IPS DF 19.7 (cell line): ENCODE measurements at places on chromosomes 5 and 9.

DNA sequence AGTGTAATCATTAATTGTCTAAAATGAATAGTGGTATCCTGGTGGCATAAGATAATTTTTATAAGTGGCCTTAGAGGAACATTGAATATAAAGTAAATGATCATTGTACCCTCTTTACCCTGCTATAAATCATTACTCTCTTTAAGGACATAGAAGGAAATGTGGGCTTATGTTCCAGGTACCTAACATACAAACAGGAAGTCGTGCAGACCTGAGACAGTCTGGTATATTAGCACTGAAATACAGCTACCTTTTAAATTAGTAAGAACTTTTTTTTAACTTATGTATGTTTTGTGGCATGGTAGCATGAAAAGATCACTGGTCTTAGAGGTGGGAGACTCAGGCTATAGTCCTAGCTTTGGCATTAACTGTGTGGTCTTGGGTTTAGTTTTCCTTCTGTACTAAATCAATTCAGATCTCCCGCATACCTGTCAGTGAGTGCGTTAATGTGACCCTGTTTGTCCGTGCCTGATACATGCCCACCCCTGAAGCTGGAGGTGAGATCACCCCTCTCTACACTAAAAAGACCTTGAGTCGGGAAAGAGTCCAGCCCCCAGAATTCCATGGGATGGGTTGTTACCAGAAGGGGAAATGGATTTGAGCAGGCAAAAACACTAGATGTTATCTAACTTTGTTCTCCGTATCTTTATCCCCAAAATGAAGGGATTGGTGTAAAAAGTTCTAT, 59.4 kb upstream of the ERBIN start:
- DNase-seq: no peak

- no peak for DNase-seq
These were observed 176.4 kb upstream of the PLPPR1 start for GRCh38 chr9:100852088-100852487.

GRCh38 chr5:101904736-101905135, 391.3 kb downstream of the SLCO4C1 start:
- DNase-seq: no peak

DNA sequence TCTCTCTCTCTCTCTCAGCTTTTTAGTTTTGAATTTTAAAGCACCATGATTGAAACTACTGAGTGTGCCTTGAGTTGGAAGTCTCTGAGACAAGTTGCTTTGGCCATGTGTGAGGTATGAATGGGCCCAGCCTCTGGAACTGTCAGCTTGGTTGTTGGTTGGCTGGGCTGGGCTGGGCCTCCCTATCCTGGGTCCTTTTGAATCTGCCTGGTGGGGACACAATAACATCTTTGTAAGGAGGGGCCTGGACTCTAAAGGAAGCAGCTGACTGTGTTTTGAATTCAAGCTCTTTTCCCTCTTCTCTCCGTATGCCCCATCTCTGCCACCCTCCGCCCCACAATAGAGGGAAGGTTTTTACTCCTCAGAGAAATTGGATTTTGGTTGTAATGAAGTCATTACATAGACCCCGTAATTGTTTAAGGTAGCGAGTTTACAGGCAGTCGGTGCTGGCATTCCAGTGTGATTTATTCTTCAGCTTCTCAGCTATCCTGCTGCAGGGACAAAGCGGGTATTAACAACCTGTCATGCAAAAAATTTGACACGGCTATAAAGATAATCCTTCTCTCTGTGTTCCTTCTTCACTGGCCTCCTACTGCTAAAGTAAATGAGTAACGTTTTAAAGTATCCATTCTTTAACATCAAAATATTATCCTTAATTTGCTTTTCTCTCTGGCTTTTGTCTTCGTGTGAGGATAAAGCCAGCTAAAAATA, 105.4 kb downstream of the DAPK1 start:
- DNase-seq: no peak

GRCh38 chr5:170275376-170275994, 22.1 kb downstream of the LCP2 start:
- DNase-seq: no peak

- no peak for DNase-seq
These were observed 1668.0 kb upstream of the NUDT12 start for GRCh38 chr5:105230516-105231157.

GRCh38 chr9:69299826-69300225, 25.2 kb upstream of the ENTREP1 start:
- no peak for DNase-seq

DNA sequence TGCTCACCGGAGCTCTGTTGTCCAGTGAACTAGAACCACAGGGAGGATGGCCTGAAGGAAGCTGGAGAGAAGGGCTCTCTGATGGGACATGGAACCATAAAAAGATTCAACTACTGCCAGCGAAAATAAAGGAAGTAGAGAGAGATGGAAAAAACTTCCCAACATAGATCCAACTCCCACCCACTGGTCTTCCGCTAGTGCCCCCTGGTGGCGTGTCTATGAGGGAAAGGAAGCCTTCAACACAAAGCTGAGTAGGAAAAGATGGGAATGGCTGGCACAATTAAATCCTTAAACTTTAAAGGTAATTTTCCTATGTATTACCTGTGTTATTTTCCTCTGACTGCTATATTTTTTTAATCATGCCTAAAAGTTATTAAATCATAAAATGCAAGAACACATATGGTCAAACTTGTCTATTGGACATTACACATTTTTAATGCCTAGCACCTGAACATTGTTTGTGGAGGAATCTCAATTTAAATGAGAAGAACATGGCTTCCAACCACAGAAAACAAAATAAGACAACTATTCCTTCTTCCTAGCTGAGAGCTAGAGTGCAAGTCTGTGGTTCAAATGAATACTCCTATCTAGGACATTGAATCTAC, 51.5 kb downstream of the CEP120 start:
- no peak for DNase-seq

GRCh38 chr9:35958104-35958837, at the start of gene OR2S2:
Gene OR2S2 (minus strand): TSS chr9:35958154. CDS start chr9:35958098, 56 bp downstream.
- DNase-seq: no peak

DNA sequence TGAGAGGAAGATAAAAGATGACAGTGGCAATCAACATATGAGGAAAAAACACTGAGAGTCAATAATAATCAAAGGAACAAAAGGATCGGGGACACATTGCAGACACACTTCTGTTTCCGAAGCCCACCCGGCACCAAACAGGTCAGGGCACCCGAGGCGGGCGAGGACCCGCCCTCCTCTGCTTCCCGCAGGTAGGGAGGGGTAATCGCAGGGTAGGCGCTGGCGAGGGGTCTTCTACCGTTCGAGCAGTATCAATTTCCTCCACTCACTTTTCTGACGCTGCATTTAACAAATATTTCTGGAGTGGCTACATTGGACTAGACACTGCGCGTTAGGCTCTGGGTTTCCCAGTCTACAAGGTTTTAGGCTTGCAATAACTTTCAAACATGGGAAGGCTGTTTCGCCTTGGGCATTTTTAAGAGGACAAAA, 1.3 kb downstream of the TXN start:
- DNase-seq: no peak

DNA sequence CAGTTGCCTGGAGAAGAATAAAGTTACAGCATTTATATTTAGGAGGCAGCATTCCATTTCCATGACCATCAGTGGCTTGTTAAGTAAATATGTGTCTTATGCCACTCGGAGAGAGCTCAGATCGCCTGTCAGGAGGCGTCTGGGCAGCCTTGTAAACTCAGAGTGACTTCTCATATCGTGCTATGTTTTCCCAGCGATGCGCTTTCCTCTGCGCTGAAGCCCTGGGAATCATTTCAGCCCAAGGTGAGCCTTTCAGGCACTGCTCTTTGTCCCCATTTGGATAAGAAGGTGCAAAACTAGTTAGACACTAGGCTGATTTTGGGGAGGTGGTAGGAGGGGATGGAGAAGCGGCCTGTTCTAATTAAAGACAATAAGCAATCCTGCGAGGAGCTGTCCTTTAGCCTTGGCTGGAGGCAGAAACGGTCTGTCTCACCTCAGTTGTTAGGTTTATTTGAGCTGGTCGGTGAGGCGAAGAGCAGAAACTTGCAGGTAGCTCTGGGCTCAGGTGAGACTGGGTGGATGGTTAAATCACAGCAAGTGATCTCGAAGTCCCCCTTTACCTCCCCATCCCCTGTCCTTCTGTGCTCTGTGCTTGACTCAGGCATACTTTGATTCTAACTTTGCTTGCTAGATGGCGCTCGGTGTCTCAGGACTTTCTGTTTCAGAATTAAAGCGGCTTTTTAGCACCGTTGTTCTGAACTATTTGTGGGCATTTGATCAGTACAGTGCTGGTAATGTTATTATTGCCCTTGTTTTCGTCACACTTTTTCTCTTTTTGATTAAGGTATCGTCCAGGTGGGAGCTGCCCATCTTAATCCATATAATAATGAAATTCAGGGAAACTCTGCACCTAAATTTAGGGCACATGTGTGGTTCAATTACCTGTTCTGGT, 24.6 kb downstream of the NR2F1 start:
- peak; percentile 93 for DNase-seq

GRCh38 chr5:147466360-147466980, 43.4 kb downstream of the DPYSL3 start:
- DNase-seq: no peak

GRCh38 chr5:124660229-124661093, 86.0 kb downstream of the ZNF608 start:
- DNase-seq: no peak

GRCh38 chr5:149657324-149657723, 72.8 kb upstream of the PPARGC1B start:
- DNase-seq: no peak

DNA sequence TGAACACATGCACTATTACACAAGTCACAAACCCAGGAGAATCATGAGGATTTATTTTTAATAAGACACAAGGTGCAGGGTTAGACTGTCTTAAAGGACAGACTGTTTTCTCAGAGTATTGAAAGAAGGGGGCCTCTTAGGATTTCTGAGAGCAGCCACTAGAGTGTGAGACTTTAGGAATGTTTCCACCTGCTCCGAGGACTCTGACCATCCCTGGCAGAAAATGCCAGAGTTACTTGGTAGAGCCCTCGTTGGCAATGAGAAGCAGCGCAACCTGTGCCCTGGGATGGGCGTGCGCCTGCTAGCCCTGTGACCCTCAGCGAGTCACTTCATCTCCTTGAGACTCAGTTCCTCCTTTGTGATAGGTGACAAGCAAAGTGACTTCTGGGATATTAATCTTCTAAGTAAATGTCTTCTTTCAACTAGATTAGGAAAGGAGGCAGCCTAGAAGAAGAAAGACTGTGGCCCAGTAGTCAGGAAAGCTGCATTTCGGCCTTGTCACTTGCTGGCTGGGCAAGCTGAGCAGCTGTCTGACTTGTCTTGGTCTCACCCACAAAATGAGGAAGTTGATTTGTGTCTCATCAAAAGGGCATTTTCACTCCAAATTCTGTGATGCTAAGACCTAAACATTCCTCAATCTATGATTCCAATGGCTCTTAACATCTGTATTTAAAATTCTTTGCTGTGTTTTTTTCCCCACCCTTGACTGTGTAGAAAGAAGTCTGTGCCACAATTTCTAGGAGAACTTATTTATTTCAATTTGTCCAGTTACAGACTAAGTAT, 60.5 kb downstream of the PTCD2 start:
- DNase-seq: no peak

DNA sequence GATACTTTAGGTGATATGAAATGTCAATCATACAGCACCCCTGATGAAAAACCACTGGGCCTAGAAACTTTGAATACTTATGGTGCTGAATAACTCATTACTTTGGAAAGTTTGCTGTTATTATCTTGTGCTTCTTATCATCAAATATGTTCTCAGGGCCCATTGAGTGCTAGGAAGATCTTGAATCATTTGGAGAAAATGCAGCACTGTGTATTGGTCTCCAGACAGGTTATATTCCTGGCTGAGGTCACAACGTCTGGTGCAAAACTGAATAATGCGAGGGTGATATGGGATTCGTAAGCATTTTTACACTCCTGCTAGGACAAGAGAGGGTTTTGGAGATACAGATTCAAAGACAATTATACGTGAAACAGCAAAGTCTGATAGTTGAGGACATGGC, 249.4 kb upstream of the TNC start:
- no peak for DNase-seq

GRCh38 chr5:555058-555623, 30.9 kb upstream of the SLC9A3 start:
- DNase-seq: no peak

DNA sequence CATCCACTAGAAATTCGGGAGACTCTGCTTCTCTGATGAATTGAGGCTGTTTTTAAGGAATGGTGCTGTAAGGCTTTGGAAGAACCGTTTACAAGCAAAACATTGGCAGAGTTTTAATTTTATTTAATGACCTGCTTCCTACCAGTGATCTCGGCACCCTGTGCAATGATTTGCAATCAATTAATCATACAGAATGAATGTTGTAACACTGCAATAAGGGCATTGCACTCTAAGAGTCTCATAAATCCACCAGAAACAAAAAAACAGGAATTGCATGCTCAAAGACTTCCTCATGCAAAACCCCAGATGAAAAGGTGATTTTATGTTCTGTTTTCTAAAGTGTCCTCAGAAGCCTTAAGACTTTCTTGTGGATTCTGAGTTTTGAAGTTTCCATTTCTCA, 295.7 kb downstream of the ARHGEF28 start:
- no peak for DNase-seq

DNA sequence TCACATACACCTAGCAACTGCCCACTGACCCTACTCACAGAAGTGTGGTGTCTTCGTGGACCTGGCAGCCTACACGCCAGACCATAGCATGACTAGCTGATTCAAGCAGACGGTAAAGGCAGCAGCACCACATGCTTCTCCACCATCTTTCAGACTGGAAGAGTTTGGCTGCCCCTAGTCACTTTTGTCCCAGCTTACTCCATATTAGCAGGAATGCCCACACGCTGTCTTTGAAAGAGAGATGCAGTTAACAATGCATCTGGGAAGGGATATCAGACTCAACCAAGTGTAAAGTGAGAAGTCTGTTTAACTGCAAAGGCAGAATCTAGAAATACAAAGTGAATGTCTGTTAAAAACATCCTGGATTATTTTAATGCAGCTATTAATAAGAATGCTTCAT, 177.2 kb upstream of the GNA14 start:
- DNase-seq: no peak

- DNase-seq: no peak
These were observed 529.3 kb upstream of the TYRP1 start for GRCh38 chr9:12163723-12164458.

GRCh38 chr9:110555551-110556331, 23.8 kb downstream of the SVEP1 start:
- no peak for DNase-seq

- DNase-seq: no peak
These were observed 256.0 kb downstream of the DOCK8 start for GRCh38 chr9:470552-471194.

DNA sequence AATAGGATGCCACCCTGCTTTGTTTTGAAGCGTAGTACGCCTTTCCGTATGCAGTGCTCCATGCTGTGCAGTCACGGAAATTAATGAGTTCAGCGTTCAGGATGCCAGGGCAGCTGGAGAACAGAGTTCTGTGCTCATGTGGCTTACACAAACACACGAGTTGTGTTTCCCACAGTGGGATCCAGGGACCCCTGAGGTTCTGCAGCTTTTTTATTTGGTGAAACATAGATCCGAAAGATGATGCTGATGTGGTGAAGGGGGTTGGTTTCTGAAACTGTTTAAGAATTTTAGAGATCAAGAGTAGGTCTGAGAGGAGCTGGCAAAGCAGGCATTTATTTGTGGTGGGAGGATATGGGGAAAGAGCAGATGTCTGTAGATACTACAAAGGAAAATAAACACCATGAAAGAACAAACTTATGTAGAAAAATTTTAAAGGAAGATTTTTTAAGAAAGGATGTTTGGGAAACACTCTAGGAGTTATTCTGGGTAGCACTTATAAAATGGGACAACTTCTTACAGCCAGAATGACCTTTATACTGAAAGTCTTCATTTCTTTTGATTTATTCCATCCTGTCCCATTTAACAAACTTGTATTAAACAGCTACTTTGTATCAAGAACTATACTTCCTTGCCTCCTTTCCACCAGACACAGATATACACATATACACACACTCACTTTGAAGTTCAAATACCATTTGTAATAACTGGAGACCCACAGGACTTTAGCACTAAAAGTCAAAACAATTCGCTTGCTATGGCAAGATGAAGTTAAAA, 52.7 kb downstream of the ITGA1 start:
- no peak for DNase-seq
